Gastroesophageal sphincter (tissue), 4 donors: ENCODE measurements at places on chromosomes 1 and 21. TPM values are rescaled to one million over a fixed set of nuclear protein-coding genes. Genes with fewer than 3 reads are reported as not detected.
A peak's percentile ranks its signal among the peaks of the same experiment; 100 is the strongest.

The HAO2 gene
- total RNA-seq, result not detected

DNA sequence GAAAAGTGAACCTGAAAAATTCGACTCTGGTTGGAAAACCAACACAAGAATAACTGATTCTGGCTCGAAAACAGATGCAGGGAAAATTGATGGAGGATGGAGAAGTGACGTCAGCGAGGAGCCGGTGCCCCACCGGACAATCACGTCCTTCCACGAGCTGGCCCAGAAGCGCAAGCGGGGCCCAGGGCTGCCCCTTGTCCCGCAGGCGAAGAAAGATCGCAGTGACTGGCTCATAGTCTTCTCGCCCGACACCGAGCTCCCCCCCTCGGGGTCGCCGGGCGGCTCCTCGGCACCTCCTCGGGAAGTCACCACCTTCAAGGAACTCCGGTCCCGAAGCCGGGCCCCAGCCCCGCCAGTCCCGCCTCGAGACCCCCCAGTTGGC is 1.9 kb downstream of the RUSC1 start:
- no peak for ATAC-seq

DNA sequence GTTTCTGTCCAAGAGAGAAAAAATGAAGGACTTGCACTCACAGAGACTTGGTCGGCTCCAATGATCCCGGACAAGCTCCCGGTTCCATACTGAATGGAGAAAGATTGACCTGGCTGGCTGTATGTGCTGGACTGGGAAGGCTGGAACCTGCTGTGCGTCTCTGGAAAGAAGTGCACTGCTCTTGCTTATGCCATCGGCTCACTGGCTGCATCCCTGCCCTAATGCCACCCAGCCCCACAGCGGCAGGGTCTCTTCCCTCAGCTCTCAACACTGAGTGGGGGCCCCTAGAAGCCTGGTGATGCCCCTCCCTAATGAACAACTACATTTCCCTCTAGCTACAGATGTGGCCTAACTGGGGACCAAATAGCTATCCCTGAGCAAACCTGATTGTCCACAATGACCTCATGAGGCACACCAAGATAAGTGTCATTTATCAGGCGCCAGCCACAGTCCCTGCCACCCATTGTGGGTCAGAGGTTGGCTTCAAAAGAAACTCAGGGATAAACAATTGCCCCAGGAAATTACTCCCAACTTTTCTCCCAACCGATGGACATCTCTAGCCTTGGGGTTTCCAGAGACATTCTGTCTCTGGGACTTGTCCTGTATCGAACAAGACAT is 2.6 kb downstream of the CTSE start:
- no peak for ATAC-seq

DNA sequence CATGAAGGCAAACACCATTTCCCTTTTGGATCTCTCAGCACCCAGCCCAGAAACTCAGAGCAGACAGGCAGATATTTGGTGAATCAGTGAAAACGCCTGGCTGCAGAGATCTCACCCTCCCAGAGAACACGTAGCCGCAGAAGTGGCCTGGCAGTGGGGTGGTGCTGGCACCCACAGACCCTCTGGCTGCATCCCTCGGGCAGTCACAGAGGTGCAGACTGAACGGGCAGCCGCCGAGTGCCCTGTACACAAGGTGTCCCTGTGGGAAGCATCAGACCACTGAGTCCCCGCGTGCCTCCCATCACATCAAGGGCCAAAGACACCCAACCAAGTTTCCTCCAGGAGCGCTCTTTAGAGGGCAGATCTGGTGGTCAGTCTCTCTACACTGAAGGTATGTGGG is 12.1 kb downstream of the FAM89A start:
- ATAC-seq, result no peak

DNA sequence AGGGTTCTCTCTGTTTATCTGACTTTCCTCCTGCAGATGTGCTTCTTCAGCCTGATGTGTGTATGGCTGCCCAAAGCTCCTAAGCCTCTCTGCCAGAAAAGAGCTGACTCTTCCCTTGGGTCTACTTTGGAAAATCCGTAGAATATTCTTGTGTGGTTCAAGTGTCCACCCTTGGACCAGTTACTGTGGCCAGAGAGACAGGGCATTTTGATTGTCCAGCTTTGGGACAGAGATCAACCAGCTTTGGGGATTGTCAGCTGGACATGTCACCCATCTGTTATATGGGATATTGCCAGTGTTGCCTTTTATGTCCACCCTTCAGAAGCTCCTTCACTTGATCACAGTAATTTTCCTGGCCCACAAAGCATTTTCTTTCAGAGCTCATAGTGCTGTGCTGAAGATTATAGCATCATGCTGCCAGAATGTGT is 126.2 kb upstream of the L1TD1 start:
- ATAC-seq, result peak; percentile 62

The CFHR3 gene
- total RNA-seq, result 0.25 TPM

The RGS7 gene
- 0.27 TPM for total RNA-seq

DNA sequence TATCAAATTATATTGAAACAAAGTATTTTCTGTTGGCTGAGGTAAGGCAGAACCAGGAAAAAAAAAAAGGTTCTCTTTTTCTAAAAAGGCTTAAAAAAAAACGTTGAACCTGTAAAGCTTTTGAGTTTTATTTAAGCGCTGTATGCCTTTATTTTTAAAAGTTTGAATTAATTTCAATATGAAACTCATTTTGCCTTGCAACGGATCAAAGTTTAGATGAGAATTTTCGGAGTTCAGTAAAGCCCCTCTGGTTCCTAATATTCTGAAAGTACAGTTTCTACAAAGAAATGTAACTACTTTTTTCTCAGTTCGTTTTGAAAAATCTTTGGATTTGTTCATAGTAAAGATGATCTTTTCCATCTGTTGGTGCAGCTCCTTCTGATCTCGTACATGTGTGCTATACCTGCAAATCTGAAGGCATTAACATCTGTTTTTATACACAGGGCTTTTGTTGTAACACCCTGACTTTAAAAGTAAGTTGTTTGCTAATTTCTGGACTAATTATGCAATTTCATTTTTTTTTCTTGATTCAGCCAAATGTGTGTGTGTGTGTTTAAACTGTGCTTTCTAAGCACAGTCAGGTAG is 1.7 kb downstream of the ZBTB18 start:
- ATAC-seq, result no peak

DNA sequence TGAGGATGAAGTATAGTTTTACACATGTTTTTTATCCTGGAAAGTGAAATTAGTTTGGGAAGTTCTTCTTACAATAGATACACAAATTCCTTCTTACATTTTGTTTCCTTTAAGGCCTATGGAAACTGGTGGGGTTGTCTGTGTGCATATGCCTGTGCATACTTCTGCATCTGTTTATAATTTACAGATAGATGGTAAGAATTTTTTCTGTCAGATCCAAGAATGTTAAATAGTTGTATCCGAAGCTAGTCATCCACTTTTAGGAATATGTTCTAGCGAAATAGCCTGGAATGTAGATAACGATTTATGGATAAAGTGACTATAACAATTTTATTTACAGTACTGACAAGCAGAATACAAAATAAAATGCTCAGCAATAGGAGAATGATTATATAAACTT is 194.1 kb downstream of the ROR1 start:
- ATAC-seq, result no peak

GRCh38 chr1:93143136-93143535 is 37.1 kb downstream of the TMED5 start:
- no peak for ATAC-seq

The KMO gene
- total RNA-seq, result 3.1 TPM

GRCh38 chr1:4362314-4363044 is 291.9 kb upstream of the AJAP1 start:
- ATAC-seq, result no peak

DNA sequence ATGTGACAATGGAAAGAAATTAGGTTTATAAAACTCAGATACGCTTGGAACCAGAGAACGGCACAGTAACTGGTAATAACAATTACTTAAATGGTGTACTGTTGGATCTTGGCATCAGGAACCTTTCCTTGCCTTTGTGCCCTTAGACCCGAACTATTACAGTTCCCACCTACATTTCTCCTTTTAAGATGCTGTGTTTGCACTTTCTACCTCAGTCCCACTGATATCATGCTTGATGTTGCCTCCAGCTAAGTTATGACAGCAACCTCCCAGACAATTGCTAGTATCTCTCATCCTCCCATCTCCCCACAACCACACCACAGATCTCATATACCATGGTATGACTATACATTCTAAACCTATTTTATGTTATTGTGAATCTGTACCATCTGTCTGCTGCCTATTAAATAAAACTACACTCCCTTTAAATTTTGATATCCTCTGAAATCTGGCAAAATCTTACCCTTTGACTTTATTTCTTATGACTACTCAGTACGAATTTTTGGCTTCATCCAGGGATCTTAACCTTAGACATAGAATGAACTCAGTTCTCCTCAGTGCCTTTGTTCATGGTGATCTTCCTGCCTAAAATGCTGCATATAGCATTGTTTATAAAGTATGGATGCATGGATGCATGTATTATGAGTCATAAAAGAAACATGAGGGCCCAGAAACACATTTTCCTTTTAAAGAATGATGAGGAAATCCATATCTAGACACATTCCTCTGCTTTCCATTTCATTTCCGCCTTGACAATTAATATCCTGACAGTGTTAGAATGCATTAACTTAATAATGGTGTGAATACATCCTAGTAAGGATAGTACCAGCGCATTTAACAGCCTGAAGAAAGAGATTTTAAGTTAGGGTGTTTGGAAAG is 64.1 kb downstream of the LRRC8D start:
- ATAC-seq, result no peak

The GBP6 gene
- not detected for total RNA-seq

DNA sequence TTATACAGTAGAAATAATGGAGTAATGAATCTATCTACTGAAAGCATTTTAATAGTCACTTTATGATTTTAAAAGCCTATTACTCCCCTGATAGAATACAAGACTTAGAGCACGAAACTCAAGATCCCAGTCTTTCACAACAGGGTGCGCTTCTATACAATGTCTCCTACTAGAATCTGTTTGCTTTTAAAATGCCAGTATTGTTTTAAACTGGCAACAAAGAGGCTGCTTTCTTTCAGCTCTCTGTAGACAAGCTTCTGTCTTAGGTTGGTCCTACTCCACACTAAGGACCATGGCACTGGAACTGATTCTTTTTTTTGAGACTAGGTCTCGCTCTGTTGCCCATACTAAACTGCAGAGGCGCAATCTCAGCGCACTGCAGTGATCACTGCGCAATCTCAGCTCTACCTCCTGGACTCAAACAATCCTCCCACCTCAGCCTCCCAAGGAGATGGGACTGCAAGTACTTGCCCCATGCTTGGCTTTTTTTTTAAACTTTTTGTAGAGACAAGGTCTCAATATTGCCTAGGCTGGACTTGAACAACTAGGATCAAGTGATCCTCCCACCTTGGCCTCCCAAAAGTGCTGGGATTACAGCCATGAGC is 4.8 kb downstream of the DCAF8 start:
- no peak for ATAC-seq

The TSNAX gene
- total RNA-seq, result 31.4 TPM

The HSD3B1 gene
- not detected for total RNA-seq

GRCh38 chr1:64834734-64835133 is 89.9 kb downstream of the RAVER2 start:
- ATAC-seq, result no peak

- ATAC-seq, result no peak
These were observed 22.6 kb upstream of the RAB3GAP2 start for GRCh38 chr1:220294846-220295301.

GRCh38 chr21:42411197-42411869 is 7.6 kb downstream of the UBASH3A start:
- no peak for ATAC-seq

GRCh38 chr1:182337736-182338571 is 53.6 kb downstream of the GLUL start:
- ATAC-seq, result peak; percentile 68
